ENCODE measurements at places on chromosomes 13 and 19.

DNA sequence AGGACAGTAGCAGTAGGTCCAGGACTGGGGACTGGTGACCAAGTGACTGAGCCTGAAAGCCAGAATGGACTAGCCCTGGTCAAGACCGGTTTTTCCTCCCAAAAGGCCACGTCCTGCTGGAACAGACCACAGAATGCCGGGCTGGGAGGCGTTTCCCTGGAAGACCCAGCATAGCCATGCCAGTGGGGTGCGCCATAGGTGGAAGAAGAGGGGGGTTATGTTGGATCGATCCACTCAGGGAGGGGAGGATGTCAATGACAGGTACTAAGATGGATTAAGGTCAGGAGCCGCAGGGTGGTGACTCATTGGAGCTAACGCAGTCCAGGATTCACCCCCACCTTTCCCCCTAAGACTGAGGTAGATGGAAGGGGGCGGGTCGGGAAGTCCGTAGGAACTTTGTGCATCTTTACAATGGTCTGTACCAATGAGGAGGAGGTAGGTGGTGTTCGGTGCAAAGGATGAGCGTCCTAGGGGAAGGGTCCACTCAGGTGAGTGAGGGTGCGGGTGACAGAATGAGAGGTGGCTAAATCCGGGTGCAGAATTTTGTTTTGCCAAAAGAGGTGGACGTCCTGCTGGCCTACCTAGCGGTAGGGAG lies 21.0 kb downstream of the VASP start:
- H3K36me3 ChIP-seq, result peaks cover 45% of the 10 kb centered on the region
- no peaks in the 10 kb centered on the region for H3K27me3 ChIP-seq
- peak overlapping the region; percentile 41 for H3K27ac ChIP-seq
- H3K4me3 ChIP-seq, result no peak overlapping the region
- no peak for DNase-seq

- no peak overlapping the region for H3K4me3 ChIP-seq
- no peaks in the 10 kb centered on the region for H3K27me3 ChIP-seq
- H3K36me3 ChIP-seq, result no peaks in the 10 kb centered on the region
- no peak for DNase-seq
- no peaks in the 10 kb centered on the region for H3K4me1 ChIP-seq
- no peak overlapping the region for H3K27ac ChIP-seq
These were observed 985.6 kb downstream of the SLITRK5 start for GRCh38 chr13:88656751-88657150.

DNA sequence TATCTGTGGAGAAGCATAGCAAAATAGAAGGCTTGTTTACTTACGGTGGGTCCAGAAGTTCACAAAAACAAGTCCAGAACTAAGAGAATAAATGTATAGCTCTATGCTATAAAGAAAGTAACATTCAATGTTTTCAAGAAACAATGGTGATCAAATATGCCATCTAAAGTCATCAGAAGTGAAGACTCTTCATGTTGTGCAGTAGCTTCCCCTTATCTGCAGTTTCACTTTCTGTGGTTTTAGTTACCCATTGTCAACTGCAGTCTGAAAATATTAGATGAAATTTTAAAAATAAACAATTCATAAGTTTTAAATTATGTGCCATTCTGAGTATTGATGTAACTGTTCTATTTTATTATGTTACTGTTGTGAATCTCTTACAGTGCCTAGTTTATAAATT lies 72.5 kb downstream of the EDNRB start:
- H3K27ac ChIP-seq, result no peak overlapping the region
- no peaks in the 10 kb centered on the region for H3K27me3 ChIP-seq
- H3K4me3 ChIP-seq, result no peak overlapping the region

DNA sequence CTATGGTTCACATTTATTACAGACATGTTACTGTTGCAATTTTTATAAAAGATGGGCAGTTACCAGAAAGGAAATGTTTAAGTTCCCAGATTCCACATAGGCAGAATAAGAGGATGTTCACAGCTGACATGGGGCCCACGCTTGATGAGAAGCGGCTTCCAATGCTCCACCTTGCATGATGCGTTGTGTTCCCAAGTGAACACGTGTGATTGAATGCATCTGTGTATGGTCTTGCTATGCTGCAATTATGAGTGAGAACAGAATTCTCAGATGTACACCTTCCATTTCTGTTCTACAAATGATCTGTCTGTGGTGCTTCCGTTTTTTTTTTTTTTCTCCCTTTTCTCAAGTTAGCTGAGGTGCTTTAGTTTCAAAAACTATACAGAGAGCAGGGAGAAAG lies 15.5 kb downstream of the UPF3A start:
- H3K27me3 ChIP-seq, result no peaks in the 10 kb centered on the region
- H3K27ac ChIP-seq, result no peak overlapping the region
- H3K4me1 ChIP-seq, result no peaks in the 10 kb centered on the region

DNA sequence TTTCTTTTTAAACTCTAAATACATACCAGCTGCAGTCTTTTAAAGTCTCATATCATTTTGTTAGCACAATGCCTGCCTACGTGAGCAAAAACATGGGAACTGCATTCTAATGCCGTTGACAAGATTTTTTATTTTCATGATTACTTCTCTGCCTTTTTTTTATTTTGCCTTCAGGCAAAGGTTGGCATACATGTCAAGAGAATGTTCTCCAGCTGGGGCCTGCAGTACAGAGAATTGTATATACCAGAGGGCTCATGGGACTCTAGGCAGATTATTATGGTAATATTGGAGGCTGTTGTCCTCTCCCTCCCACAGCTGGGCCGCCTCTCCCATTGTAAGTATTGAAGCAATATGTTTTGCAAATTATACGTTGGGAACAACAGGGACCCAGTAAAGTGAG lies 53.9 kb upstream of the OBI1 start:
- H3K4me1 ChIP-seq, result no peaks in the 10 kb centered on the region
- H3K27me3 ChIP-seq, result peaks cover 7% of the 10 kb centered on the region
- no peak overlapping the region for H3K4me3 ChIP-seq
- no peaks in the 10 kb centered on the region for H3K36me3 ChIP-seq
- no peak overlapping the region for H3K27ac ChIP-seq

GRCh38 chr13:71309905-71310304 lies 557.1 kb downstream of the DACH1 start:
- no peaks in the 10 kb centered on the region for H3K4me1 ChIP-seq
- H3K4me3 ChIP-seq, result no peak overlapping the region
- H3K27me3 ChIP-seq, result no peaks in the 10 kb centered on the region

- no peaks in the 10 kb centered on the region for H3K36me3 ChIP-seq
- no peak for DNase-seq
- no peaks in the 10 kb centered on the region for H3K27me3 ChIP-seq
- no peaks in the 10 kb centered on the region for H3K4me1 ChIP-seq
- no peak overlapping the region for H3K4me3 ChIP-seq
These were observed 692.3 kb downstream of the SLITRK1 start for GRCh38 chr13:83190020-83190419.

- no peak for DNase-seq
- peaks cover 21% of the 10 kb centered on the region for H3K27me3 ChIP-seq
- H3K4me3 ChIP-seq, result no peak overlapping the region
- no peaks in the 10 kb centered on the region for H3K36me3 ChIP-seq
- H3K4me1 ChIP-seq, result no peaks in the 10 kb centered on the region
These were observed 661 bp downstream of the FREM2 start for GRCh38 chr13:38687246-38688229.

Measured in activated B cell treated with CpG ODN at 0.5 μM for 24 hours (primary cell).